ENCODE measurements at places on chromosomes 16 and 17. TPM values are rescaled to one million over a fixed set of nuclear protein-coding genes. Genes with fewer than 3 reads are reported as not detected.

DNA sequence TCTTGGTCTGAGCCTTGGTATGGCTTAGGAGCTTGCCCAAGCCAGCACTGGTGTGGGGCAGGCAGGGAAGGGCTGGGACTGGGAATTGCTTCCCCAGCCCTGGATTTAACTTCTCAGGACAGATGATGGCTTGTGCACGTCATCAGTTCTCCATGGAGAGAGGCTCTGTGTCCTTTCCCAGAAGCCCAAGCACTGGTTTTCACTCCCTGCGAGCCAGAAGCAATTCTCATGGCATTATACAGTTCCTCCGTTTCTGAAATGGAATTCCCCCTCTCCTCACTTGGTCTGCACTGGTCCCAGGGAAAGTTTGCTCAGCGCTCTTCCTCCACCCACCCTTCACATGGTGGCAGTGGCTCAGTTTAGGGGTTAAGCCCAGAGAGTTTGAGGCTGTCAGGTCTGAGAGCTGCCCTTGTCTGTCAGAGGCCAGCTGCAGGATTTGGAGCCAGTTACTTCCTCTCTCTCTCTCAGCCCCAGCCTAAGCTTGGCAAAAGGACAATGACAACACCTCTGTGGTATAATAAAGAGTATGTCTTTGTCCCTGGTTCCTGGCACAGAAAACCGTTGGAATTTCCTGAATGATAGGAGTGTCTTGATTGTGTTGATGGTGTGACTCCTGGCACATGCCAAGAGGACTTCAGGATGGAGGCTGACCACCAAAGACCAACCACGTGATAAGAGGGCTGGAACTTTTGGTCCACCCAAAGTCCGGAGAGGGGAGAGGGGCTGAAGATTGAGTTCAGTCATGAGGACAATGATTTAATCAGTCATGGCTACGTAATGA, 219.6 kb upstream of the TNRC6C start:
- DNase-seq = no peak

- no peak for DNase-seq
These were observed 2.4 kb downstream of the BRICD5 start for GRCh38 chr16:2208308-2208707.

GRCh38 chr17:57455063-57455914, 199.0 kb downstream of the MSI2 start:
- DNase-seq = no peak

DNA sequence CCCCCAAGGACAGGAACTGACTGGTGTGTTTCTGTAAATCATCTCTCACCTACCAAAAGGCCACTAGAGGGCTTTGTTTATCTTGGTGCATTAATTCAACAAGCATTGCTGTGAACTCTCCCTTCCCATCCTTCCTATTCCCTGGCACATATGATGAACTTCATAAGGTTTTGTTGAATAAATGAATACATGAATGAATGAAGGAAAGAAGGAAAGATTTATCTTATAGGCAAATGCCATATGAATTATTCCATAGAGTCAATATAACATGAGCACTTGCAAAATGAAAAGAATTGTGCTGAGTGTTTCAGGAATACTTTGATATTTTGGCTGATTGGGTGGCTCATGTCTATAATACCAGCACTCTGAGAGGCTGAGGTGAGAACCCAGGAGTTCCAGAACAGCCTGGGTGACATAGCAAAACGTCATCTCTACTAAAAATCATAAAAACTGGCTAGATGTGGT, 4.3 kb downstream of the SPDYE4 start:
- DNase-seq = no peak

GRCh38 chr17:31645351-31645750, 213.7 kb downstream of the COPRS start:
- no peak for DNase-seq

- DNase-seq = peak; percentile 42
These were observed 2.8 kb downstream of the FN3K start for GRCh38 chr17:82737967-82738877.

GRCh38 chr16:68411086-68411485, 37.2 kb downstream of the SMPD3 start:
- peak; percentile 36 for DNase-seq

DNA sequence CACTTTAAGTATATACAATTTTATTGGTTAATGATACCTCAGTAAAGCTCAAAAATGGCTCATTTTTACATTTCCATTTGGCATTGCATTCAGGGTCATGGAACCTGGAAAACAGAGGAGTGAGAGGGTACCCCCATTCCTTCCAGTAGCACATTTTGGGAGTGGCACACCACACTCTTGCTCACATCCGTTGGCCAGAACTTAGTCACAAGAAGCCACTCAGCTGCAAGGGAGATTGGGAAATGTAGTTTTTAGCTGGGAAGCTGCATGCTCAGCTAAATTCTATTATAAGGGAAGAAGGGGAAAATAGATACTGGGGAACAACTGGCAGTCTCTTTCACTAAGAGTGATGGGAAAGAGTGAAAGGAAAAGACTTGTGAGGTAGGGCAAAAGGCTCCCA, 102.5 kb upstream of the TMEM97 start:
- no peak for DNase-seq

- DNase-seq = no peak
These were observed 47.0 kb upstream of the CDRT4 start for GRCh38 chr17:15514469-15514868.

- DNase-seq = no peak
These were observed 6.8 kb downstream of the CDIP1 start for GRCh38 chr16:4531811-4532210.

- DNase-seq = no peak
These were observed 28.8 kb upstream of the RMI2 start for GRCh38 chr16:11316331-11317015.

DNA sequence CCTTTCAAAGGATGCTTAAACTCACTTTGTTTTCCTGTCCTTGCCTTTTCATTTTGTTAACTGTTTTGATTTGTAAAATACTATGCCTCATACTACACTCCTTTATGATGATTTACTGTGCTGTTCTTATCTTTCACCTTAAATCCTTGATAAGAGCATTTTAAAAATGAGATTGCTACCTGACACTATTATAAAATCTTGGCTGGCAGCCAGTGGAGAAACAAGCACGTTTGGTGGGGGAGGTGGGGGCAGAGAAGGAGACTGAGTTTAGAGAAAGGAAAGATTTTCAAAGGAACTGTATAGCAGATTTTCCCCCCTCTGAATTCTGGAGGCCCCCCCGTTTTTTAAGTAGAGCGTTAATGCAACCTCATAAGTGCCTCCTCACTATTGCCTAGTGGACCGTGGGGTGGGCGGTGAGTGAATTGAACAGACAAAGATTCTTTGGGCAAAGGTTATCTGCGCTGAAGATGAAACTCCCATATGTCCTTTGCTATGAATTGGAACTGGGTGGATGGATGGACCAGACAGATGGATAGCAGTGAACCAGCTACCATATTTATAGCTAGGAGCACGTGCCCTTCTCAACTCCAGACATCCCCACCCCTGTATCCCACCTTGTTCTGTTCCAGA, 200.2 kb downstream of the CCDC182 start:
- DNase-seq = no peak

GRCh38 chr16:76946879-76947278, 244.1 kb upstream of the MON1B start:
- DNase-seq = no peak

GRCh38 chr17:79657861-79658810, 47.3 kb upstream of the RBFOX3 start:
- no peak for DNase-seq

DNA sequence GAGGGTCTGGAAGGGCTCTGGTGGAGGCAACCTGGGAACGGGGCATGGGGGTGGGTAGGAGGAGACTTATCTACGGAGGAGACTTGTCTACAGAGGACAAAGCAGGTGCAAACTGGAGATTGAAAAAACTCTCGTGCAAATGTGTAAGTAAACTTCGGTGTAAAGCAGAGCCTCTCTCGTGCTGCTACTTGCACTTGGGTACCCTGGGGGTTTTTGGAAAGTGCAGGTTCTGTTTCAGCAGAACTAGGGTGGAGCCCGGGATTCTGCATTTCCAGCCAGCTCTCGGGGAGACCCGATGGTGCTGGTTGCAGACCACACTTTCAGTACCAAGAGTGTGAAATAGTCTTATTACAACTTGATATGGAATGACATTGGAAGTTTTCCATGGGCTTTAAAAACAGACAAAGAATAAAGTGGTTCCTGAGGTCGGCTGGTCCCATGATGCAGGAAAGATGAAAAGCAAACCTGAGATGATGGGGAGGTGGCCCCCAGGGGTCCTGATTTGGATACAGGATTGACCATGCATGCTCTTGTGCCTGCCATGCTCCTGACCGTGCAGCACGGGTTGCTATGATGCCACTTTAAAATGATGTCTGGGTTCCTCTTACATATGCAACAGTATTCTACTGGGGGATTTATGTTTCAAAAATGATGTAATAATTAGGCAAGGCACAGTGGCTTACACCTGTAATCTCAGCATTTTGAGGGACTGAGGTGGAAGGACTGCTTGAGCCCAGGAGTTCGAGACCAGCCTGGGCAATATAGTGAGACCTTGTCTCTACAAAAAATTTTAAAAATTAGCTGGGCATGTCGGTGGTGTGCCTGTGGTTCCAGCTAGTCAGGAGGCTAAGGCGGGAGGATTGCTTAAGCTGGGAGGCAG, 69.3 kb downstream of the IRF8 start:
- no peak for DNase-seq

DNA sequence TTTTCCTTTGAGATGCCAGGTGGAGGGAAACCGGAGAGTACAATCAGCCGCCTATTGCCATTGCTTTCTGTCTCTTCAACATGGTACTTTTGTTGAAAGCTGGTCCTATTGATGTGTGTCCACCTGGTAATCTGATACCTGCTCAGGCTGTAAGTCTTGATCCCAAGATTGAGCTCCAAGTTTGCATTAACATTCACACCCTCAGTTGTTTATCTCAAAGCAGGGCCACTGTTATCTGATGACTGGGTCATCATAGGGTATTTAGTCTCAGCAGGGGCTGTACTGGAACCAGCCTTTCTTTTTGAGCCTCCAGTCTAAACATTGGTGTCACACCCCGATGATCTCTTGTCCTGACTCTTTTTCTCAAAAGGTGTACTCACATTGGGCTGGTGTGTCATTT, 370.3 kb upstream of the TOM1L1 start:
- no peak for DNase-seq

DNA sequence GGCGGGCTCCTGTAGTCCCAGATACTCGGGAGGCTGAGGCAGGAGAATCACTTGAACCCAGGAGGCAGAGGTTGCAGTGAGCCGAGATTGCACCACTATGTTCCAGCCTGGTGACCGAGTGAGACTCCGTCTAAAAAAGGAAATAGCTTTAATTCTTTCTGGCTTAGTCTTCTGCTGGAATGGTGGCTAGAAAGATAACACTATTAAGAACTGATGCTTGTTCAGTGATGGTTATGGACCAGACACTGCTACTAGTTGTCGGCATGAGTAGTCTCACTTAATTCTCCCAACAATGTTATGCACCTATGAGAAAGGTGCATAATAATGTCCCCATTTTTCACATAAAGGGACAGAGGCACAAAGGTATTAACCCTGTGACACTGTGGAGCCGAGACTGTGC, 188.7 kb downstream of the HS3ST3A1 start:
- no peak for DNase-seq

DNA sequence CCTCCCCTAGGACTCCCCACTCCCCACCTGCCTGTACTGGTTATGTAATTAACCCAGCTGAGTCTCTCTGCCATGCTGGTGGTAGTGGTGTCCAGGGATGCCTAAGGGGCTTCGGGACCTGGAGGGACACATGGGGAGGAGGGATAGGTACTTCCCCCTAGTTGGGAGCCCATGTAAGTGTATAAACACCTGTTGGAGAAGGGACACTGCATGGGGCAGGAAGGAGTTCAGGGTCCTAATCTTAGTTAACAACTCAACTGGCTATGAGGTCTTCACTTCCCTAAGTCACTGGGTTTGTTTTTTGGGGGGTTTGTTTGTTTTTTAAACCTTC, 1.3 kb downstream of the RASL10B start:
- no peak for DNase-seq

- no peak for DNase-seq
These were observed 35.7 kb upstream of the MYLK3 start for GRCh38 chr16:46783800-46784199.

DNA sequence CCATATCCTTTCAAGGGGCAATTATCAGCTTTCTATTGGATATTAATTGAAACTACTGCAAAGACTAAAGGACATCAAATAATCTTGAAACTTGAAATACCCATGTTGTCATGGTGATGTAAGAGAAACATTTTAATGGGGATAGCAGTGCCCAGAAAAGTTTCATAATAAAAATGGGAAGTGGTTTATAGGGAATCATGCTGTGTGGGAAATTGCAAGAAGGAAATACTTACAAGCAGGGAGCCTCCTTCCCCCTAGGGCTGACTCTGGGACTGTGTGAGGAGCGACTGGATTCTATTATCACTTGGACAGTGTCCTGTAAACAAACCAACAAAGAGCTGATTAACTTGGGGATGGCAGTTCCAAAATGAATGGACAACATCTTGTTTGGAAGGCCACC, 1393.1 kb upstream of the GOT2 start:
- DNase-seq = no peak

DNA sequence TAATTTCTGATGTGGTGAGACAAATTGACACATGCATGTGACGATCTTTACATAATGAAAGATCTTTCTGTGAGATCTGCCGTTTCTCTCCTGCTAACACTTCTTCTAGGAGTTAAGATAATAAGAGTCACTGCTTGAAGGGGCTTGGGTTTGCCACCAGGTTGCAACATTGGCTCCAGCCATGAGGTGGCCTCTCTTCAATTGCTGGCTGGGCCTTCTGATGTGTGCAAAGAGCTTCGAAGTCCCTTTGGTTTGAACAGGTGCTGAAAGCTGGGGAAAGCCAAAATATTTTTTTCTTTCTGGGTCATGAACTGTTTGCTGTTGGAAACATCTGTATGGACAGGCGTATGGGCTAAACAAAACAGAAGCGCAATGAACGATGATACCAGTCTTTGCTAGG, 204.1 kb upstream of the SALL1 start:
- DNase-seq = no peak

- no peak for DNase-seq
These were observed 116.2 kb upstream of the ELAC2 start for GRCh38 chr17:13134076-13134475.

- no peak for DNase-seq
These were observed 214.9 kb upstream of the MON1B start for GRCh38 chr16:76976101-76976500.

DNA sequence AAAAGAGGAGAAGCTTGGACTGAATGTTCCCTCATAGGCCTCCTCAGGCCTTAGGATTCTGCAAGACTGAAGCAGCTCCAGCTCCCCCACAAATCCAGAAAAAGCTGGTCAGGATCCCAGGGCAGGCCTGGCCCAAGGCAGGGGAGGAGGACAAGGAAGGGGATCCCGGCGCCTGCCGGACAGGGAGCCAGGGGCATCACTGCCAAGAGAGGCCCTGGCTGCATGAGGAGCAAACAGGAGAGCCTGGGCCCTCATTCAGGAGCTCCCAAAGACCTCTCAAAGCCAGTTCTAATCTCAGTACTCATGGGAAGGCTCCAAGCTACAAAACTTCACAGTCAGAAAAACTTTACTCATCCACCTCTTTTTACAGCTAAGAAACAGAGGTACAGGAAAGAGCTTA, 67.3 kb downstream of the ZNF423 start:
- no peak for DNase-seq

GRCh38 chr16:67796099-67796718, 10.2 kb downstream of the RANBP10 start:
- DNase-seq = no peak

OR1E2 gene
- not detected for polyA plus RNA-seq

HMOX2 gene
- 33.6 TPM for polyA plus RNA-seq

CTRB1 gene
- 17.4 TPM for polyA plus RNA-seq

MSLN gene
- 2.1 TPM for polyA plus RNA-seq

SYT17 gene
- polyA plus RNA-seq = 2.5 TPM

KRTAP9-8 gene
- polyA plus RNA-seq = not detected

RNF43 gene
- polyA plus RNA-seq = 0.10 TPM

BAIAP2 gene
- 9.5 TPM for polyA plus RNA-seq

TMEM204 gene
- 34.7 TPM for polyA plus RNA-seq

TEKT5 gene
- not detected for polyA plus RNA-seq
